Hepatocyte (in vitro differentiated cells): ENCODE measurements at places on chromosomes 12 and 14.

DNA sequence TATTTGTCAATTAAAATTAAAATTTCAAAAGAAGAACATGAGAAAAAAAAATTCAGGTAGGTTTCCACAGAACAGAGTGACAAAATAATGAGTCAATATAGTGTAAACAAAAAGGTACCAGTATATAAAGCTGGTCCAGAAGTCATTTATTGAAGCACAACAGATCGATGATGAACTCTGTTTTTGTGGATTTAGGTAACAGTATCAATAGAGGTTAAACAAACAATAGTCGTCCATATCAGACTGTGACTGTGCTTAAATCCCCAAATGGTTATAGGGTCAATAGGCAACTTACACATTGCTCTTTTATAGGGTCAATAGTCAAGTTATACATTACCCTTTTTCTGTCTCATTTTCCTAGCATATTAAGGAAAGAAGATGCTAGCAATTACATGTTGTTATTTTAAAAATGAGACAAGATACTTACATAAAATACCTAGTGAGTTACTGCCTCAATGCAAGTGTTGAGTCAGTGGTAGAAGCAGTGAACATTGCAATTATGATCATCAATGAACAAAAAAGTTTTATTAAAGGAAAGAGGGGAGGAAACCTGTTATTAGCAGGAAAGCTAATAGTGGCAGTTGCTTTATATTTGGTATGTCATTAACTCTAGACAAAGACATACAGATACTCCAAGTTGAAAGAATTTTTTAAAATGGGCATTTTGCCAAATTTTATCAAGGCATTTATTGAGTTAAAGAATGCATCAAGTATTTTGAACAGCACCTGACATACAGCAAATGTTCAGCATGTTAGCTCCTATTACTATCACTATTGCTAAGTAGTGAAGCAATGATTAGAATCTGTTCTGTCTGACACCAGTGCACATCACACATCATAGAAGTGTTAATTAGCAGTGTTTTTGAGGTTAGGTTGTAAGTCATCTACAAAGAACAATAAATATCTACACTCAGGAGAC, 102.9 kb downstream of the CCER1 start:
- no peak for DNase-seq

GRCh38 chr12:86721713-86722397, 465.7 kb upstream of the MGAT4C start:
- DNase-seq = no peak

DNA sequence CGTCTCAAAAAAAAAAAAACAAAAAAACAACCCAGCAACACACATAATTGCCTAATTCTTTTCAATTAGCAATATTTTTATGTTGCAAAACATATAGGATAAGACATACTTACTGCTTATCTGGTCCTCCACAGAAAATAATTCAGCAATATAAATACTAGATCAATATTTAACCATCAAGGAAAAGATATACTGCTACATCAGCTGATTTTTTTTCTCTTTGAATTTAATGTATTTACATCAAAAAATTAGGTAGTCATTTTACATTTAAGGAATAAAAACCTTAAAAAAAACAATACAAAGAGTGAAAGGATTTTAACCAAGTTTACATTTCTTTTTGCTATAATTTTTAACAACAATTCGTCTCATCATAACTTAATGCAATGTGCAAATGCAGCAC, 28.1 kb downstream of the SPTSSA start:
- no peak for DNase-seq

- DNase-seq = no peak
These were observed 186.4 kb downstream of the ITPR2 start for GRCh38 chr12:26646571-26646970.

DNA sequence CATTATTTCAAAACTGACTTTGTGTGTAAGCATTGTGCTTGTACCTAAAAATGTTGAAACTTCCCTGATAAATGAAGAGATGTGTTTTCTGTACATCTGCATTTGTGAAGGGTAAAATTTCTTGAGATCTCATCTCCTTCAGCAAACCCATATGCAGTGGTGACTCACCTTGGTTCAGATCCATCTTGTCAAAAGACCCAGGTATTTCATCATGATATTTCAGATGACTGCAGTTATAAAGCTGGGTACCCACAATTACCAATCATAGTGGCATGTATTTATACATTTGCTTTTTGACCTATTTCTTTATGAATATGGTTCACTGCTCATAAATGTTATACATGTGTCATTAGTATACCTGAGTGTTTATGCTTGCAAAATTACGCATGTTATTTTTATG, 1213.6 kb downstream of the GALC start:
- DNase-seq = no peak

DNA sequence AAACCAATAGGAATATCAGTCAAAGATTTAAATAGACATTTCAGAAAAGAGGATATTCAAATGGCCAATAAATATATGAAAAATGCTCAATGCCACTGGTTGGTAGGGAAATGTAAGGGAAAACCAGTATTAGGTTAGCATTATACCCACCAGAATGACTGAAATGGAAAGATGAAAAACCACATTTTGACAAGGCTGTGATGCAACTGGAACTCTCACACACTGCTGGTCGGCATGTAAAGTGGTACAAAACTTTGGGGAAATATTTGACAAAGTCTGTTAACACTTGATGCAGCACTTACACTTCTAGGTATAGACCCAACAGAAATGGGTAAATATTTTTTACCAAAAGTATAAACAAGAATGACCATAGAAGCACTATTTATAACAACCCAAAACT, 163.2 kb upstream of the C14orf180 start:
- no peak for DNase-seq

DNA sequence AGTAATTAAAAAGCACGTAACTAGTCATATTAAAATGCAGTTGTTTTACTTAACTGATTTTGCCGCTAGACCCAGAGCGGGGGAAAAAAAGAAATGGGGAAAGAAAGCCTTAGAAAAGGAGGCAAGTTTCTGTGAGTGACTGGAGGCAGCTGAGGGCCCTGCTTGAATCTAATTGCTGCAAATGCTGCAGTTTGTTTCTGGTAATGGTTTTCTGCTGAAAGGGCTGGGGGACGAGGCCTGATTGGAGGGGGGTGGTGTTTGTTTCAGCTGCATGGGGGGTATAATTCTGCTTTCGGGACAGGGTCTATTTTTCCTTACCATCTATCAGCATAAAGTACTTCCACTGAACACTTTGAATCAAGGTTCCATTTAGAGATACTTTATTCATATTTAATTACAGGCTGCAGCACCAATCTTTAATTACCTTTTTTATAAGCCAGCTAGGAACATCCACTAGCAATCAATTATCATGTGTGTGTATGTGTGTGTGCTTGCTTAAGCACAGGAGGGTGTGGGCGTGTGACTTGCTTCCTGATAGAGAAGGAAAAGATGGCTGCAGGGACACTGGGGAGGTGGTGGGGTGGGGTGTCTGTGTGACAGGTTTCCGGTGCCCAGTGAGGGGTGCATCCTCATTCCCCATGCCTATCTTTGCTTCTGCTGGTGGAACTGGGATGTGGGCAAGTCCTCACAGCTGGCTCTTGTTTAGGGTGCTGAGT, 83.4 kb downstream of the ADCK1 start:
- no peak for DNase-seq

GRCh38 chr12:31900271-31900670, 58.9 kb upstream of the RESF1 start:
- DNase-seq = no peak

- peak; percentile 19 for DNase-seq
These were observed 1.7 kb upstream of the NUAK1 start for GRCh38 chr12:106140223-106140986.

DNA sequence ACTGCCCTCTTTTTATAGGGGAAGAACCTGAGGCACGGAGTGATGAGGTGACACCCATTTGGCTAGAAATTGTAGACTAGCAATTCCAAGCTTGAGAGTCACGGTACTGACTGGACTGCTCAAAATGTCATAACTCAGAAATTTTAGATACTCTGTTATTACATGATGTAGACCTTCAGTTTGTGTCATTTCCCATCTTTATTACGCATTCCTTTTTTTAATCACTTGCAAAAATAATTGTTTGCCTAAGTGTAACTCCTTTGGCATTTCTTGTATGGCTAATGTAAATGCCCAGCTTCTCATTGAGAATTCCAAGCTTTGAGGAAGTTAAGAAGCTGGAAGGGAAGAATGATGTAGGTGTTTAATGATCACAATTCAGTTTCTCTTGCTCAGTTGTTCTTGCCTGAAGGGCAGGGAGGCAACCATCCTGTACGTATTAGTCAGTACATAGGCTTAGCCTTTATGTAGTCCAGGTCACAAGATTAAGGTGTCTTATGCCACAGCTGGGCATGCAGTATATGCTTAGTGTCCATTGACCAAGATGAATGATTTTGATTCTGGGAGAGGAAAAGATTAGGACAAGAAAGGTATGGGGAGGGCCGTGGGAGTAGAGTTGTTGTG, 68.2 kb upstream of the EVL start:
- DNase-seq = no peak

GRCh38 chr14:105491366-105491973, 424 bp downstream of the TEDC1 start:
- DNase-seq = peak; percentile 65

DNA sequence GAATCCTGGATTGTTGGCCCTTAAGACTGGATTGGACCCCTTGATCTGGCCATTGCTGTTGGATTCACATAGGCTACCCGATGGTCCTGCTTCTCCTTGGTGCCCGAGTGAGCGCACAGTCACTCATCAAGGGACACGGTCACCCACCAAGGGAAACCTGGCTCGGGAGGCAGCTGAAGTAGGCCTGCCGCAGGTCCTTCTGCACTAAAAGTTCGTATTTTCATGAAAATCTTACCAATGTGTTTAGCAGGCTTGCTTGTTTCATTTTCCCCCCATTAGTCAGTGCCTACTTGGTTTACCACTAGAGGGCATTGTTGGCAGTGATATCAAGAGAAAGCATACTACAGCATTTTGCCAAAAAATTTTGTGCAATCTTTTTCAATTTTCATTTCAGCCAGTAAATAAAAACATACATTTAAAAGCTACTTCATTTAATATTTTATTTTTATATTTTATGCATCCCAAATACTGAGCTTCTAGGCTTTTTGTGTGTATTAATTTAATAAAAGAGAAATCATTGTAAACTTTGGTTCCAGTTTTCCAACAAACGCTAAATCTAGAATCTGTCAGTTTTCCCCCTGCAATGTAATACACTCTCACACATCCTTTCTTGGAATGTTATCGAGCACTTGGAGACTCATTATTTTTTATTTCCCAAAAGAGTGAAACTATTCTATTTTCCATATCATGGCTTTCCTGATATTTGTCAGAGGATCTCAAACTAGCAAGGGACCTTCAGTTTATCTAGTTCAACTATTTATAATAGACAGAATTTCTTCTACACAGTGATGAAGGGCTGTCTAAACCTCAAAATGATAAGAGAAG, 116.7 kb downstream of the LMNTD1 start:
- DNase-seq = peak; percentile 85

GRCh38 chr12:109701064-109701463, 12.6 kb upstream of the FAM222A start:
- no peak for DNase-seq

- no peak for DNase-seq
These were observed 9.8 kb downstream of the MEG3 start for GRCh38 chr14:100835548-100836310.

DNA sequence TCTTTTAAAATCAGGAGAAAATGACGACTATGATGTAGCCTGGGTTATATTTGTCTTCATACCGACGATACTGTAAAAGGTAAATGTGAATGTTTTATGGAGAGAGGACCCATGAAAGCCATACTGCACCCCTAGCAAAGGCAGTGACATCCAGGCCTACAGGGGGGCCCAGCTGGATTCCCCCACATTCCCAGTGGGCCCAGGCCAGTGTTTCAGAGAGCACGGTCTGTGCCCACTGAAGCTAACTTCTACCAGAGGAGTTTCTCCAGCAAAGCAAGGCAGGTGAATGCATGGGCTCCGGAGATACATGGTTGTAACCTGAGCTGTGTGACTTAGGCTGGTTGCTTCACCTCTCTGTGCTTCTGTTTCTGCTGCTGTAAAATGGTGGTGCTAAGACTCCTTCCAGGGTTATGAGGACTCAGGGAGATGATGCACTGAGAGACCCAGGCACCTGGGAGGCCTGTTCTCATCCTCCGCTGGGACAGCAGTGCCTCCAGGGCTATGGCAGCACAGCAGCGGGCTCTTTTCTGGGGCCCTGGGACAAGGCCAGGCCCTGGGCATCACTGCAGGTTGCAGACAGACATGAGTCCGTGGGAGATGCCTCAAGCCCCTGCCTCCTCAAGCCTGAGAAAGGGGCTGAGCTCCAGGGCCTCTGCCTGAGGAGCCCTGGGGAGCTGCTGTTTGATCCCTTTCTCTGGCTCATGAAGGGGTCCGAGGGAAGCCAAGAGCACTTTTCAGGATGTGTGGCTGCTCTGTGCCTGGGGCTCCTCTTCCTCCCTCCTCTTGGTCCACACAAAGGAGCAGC, 73.7 kb downstream of the SERPINA3 start:
- no peak for DNase-seq

GRCh38 chr14:26404927-26405326, 192.9 kb downstream of the NOVA1 start:
- DNase-seq = no peak

- no peak for DNase-seq
These were observed 13.3 kb upstream of the LMNTD1 start for GRCh38 chr12:25566202-25566949.

- no peak for DNase-seq
These were observed 6.6 kb downstream of the SBNO1 start for GRCh38 chr12:123358035-123358434.
